ENCODE measurements at places on chromosomes 6 and 20.

- no peak for DNase-seq
These were observed 10.5 kb downstream of the ZBTB2 start for GRCh38 chr6:151380848-151381205.

DNA sequence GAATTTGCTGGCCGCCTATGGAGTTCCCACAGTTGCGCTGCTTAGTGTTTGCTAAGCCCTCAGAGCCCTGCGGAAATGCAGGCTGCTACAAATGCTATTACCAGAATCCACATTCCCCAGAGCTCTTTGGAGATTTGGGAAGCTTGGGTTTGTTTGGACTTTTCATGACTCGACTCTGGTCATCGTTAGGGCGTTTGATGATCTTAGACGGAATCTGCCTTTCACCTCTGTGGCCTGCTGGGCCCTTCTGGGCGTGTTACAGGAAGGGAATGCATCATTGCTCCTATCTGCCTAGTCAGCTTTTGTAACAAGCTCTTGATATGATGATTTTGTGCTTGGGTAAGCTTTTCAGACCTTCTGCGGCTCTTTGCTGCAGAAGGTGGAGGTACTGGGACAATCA lies 50.8 kb downstream of the EYA2 start:
- no peak for DNase-seq

DNA sequence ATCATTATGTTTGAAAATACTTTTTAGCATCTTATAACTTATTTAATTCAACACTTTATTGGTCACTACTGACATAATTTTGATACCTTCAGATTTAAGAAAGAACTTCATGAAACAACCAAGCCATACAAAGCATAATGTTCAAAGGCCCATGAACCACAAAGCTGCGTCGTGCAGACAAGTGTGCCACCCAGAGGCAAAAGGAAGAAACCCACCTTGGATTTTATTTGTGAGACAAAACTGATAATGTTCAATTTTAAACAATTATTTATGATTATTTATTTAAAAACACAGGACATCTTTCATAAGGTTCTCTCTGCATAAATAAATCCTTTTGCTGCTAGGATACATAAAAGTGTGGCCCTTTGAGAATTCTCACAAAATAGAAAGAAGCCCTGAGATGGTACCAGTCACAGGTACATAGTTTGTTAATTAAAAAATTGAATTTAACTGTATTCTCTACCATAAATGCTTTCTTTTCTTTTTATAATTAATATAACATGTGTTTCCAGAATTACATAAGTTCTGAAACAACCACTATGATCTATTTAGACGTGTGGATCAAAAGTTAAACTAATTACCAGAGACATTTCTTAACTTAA lies 143.7 kb downstream of the RALGAPA2 start:
- DNase-seq, result no peak

DNA sequence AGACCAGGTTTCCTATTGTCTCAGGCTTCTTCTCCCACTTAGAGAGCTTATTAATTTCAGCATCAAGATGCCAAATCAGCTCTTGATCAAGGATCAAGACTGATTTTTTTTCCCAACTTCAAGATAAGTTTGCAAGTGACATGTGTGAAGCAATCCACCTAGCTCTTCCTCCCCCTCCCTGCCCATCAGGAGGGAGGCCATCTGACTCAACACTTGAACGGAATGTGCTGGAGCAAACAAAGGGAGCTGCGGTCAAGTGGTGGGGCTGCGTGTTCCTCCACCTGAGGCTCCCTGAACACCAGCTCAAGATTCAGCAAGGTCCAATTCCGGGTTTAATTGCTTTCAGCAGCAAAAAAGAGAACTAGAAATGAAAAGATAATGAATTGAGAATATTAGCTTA lies 38.7 kb downstream of the TTI1 start:
- no peak for DNase-seq

- no peak for DNase-seq
These were observed 7.5 kb upstream of the TBX18 start for GRCh38 chr6:84771756-84772356.

DNA sequence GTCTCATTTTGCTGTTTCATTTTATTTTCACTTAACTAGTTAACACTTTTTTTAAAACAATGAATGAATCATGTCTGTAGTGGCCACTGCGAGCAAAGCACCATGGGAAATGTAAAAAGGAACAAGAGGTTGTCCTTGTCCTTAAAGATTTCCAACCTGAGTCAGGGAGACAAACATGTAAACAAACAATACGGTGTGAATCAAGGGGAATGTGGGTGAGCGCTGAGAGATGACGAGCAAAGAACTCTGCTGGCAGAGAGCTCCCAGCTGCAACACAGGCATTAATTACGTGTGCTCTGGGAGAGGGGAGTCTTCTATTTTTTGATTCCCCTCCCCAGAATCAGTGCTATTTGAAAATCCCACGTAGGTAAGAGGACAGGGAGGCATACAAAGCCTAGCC lies 84.3 kb downstream of the ATXN1 start:
- DNase-seq, result no peak

GRCh38 chr6:75481936-75482593 lies 11.5 kb downstream of the FILIP1 start:
- no peak for DNase-seq

GRCh38 chr6:42239333-42239732 lies 21.7 kb upstream of the MRPS10 start:
- no peak for DNase-seq

GRCh38 chr6:140311146-140311545 lies 936.7 kb upstream of the CITED2 start:
- no peak for DNase-seq

DNA sequence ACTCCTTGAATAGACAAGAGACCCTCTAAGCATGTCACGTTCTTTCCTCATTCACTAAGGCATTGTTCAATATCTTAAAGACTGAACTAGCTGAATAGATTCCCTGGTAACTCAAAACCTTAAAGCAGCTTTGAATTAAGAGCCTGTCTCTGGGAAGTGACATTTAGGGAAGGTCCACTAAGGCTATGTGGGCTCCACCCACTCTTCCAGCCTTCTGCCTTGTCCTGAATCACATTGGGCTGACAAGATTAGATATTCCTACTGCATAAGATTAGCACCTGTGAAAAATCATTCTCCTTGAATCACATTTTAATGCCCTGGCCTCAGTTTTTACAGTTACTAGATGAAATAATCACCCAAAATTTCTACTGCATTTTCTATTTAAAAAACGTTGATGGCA lies 36.3 kb downstream of the CLIC5 start:
- DNase-seq, result no peak

- no peak for DNase-seq
These were observed 1413.9 kb upstream of the ADGRB3 start for GRCh38 chr6:67221226-67221625.

GRCh38 chr6:119280668-119281067 lies 68.9 kb downstream of the MAN1A1 start:
- DNase-seq, result no peak

DNA sequence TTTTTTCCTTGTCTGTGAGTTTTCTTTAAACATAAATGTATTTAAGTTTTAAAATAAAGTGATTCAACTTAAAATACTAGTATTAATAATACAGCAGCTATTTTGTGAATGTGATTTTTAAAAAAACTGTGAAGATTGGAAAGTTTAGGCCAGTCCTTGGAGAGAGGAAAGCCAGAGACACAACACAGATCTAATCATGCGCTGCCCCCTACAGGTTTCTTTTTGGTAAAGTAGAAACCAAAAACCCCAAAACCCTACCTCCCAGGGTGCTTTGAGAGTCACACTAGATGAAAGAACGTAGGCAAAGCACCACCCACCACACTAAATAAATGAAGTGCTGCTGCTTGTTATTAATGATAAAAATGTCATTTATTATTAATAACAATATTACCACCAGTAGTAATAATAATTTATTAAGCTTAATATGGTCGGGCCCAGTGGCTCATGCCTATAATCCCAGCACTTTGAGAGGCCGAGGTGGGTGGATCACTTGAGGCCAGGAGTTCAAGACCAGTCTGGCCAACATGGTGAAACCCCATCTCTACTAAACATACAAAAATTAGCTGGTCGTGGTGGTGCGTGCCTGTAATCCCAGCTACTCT lies 33.7 kb downstream of the SLC9A8 start:
- no peak for DNase-seq

- no peak for DNase-seq
These were observed 123.2 kb downstream of the TFAP2C start for GRCh38 chr20:56752274-56752673.

GRCh38 chr20:10129749-10130148 lies 88.9 kb upstream of the SNAP25 start:
- DNase-seq, result no peak

DNA sequence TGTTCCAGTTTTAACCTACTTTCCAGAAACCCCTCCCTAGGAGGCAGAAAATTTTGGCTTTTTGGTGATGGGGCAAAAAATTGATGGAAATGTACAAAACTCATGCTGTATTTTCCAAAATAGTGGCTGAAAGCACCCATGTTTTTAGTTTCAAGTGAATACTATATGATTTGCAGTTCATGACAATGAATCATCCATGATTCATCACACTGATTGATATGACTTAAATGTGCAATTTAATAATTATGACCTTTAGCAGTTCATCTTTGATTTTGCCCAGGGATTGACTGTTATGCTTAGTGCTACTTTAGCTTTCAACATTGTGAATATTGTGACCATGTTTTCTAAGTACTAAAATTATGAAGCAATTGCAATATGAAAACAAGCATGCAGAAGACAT lies 478.7 kb downstream of the HTR1B start:
- DNase-seq, result no peak

DNA sequence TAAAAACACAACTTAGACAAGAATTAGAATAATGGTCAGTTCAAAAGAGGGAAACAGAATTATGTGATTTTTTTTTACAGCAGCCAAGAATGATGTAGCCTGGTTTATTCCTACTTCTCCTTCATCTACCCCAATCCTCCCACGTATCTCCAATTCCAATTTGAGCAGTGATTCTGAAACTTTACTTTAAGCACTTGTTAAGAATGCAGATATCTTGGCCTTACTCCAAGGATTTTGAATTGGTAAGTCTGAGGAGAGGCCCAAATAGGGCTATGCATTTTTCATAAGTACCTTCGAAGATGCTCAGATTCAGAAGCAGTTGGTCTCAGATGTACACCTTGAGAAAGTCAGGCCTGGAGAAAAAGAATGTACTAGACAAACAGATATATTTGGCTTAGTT lies 233.4 kb upstream of the FLRT3 start:
- DNase-seq, result no peak

DNA sequence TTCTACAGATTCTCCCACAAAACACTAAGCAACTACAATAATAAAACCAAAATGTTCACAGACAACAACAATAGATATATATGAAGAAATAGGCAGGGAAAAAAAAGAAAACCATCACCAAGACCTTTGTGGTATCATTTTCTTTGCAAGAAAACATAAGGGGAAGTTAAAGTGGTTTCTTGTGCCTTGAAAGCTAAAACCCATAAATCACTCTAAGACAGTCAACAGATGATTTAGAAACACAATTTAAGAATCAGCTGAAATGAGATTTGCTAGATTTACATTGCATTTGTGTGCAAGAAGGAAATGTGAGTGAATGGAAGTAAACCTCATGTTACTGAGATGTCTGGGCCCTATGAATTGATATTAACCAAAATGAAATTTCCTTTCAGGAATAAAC lies 1265.4 kb upstream of the GJE1 start:
- no peak for DNase-seq

GRCh38 chr20:24804481-24805206 lies 144.4 kb upstream of the CST7 start:
- no peak for DNase-seq

DNA sequence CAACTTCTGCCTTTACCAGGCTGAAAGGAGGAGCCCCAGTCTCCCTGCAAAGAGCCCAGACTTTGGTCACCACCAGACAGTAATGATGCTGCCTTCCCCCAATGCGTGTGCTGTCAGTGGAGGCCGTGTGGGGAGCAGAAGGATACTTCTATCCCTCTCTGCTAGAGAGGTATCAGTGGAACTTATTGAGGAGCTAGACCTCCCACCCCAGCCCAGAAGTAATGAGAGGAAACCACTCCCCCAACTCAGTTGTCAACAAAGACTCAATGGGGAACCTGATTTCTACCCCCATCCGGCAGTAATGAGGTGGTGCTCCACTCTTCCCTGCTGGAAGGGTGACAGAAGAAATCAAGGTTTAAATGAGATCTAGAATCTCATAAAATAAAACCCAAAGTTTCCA lies 4.4 kb upstream of the WFDC8 start:
- DNase-seq, result no peak

DNA sequence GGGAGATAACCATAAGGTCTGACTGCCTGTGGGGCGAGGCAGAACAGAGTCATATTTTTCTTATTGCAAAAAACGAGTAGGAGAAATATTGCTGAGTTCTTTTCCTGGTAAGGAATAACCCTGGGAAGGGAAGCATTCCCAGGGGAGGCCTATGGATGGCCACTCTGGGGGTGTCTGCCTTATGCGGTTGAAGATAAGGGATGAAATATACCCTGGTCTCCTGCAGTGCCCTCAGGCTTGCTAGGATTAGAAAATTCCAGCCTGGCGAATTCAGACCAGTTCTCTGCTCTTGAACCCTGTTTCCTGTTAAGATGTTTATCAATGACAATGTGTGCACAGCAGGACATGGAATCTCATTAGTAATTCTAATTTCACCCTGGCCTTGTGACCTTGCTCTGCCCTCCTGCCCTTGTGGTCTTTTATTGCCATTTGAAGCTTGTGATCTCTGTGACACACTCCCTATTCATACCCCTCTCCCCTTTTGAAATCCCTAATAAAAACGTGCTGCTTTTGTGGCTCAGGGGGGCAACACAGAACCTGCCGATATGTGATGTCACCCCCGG lies 491.1 kb upstream of the EYS start:
- no peak for DNase-seq

DNA sequence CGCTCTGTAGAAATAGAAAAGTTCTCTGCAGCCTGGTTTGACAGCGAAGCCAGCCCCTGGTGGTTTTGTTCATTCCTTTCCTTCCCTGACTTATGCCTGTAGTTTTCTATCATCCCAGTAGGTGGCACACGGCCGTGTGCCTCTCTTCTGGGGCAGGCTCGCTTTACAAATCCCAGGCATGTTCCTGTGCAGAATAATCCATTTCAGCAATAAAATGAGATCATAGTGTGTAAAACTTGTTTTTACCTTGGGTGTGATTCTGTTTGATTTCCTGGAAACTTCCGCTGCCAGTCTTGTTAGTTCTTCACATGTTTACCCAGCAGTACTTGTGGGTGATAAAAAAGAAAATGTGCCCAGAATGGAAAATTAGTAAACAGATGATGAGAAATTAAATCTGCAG lies 7.4 kb upstream of the INSM1 start:
- DNase-seq, result no peak

DNA sequence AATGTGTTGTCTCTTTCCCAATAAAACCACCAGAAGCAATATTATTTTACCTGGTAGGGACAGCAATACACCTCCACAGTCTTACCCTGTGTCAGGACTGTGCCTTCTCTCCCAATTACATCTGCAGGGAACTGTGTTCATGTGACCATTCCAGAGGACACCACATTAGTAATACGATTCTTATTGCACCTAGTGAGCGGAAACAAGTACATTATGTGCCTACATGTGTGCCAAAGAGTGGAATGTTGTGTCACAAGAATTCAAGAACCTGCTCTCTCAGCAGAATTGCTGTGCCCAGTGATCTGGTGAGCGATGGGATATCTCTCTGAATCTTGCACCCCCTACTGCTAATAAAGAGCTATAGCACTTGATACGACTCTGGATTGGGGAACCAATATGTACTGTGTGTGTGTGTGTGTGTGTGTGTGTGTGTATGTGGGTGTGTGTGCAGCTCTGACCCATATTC lies 57.4 kb upstream of the FOXC1 start:
- no peak for DNase-seq

Measured in activated CD4-positive, alpha-beta T cell treated with anti-CD3 and anti-CD28 coated beads, Interleukin-2, amount 50 U/mL, for 24 hours (primary cell).